Stimulated activated CD8-positive, alpha-beta memory T cell treated with anti-CD3 and anti-CD28 coated beads, Interleukin-15, amount 100 ng/mL, for 24 hours (primary cell): ENCODE measurements at places on chromosomes 4 and X.

DNA sequence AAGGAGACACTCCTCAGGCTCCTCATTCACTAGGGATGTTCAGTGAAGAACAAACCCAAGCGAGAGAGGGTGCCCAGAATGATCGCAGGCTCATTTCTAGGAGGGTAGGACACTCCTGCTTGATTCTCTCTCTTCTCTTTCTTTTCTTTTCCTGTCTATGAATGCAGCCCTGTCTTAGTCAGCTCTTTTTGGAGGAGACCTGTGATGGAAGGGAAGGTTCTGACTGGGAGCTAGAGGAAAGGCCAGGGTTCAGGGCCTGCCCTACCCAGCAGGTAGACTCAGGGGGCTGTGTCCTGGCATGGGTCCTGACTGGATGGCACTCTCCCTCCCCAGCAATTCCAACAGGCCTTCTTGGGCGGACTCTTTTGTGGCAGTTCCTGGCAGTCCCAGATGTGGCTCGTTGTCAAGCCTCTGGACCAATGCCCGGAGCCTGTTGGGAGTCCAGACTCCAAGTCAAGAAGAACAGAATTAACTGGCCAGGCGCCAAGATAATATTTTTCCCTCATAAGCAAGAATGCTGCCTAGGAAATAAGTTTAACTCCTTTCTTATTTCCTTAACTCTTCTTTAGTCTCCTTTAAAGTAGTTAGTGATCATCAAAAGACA, 139.4 kb upstream of the SCML1 start:
- no peak for DNase-seq

- DNase-seq: no peak
Observed at GRCh38 chr4:78588894-78589545, 37.5 kb downstream of the ANXA3 start.

GRCh38 chr4:5019274-5019673, at the start of gene CYTL1:
Gene CYTL1, minus strand, starts transcription at chr4:5019458. Its CDS starts 13 bp downstream, at chr4:5019445.
- no peak for DNase-seq

- no peak for DNase-seq
Observed at GRCh38 chr4:14967982-14968381, 34.3 kb upstream of the CPEB2 start.

DNA sequence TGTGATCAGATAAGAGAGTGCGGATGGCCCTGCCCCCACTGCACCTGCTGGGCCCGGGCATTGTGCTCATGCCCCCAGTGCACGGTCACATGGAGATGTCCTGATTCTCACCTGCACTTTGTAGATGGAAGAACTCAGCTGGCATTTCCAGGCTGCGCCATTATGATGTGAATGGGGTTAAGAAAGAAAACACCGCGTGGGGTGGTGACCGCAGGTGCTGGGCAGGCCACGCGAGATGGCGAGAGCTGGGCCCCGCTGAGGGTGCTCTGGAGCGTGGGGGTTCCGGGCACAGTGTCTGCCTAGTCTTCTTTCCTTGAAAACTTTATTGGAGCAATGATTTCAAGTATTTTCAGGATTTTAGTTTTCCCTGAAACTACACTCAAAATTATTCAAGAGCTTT, 17.8 kb upstream of the HGFAC start:
- DNase-seq: no peak

DNA sequence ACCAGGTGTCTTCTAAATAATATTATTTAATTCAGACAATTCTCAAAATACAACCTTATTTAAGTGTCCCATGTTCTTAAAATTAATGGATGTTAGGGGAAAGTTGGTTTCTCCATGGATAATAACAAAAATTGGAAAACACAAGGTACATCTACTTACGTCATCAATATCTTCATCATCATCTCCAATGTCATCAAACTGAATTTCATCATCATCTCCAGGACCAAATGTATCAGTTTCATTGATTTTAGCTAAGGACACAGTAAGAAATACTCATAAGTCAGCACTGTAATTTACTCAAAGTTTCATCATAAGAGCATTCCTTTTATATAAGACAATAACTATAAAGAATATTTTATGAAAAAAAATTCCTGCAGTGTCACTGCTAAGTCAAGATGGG, 11.3 kb downstream of the EIF1AX start:
- DNase-seq: no peak

DNA sequence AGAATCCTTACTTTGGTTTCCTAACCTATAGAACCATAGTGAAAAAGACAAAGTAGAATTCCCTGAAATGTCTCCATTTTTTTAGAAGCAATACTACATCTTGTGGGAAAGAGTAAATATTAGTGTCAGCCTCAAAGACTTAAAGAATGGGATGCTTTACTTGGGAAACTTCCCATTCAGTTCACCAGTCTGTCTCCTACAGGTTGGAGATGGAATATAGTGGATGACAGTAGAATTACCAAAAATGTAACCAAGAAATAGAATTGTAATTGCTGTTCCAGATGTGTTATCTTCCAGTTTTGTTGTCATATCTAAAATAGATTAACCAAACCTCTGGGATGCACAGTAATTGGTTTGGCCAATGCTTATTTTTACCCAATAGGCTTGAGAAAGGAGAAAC, 338.6 kb upstream of the GRID2 start:
- no peak for DNase-seq

GRCh38 chr4:165198329-165198728, 9.0 kb upstream of the KLHL2 start:
- no peak for DNase-seq

- DNase-seq: peak; percentile 29
Observed at GRCh38 chr4:1249731-1250526, 999 bp upstream of the CTBP1 start.

GRCh38 chr4:150425161-150425560, 156.8 kb upstream of the MAB21L2 start:
- no peak for DNase-seq

DNA sequence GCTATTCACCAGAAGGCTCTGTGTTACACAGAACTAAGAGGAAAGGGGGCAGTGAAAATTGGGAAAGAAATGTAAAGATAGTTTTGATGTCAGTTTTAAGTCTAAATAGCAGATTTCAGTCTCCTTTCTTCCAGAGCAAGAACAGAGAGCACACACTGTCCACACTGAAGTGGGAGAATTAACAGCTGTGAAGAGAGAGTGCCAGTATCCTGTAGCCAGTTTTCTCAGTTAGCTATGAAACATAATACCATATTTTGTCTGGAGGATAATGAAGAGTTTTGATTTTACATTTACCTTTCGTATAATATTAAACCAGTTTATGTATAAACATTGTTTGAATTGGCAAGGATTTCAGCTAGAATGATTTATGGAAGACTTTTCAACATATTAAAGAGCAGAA, 35.1 kb downstream of the FBXO8 start:
- DNase-seq: no peak

DNA sequence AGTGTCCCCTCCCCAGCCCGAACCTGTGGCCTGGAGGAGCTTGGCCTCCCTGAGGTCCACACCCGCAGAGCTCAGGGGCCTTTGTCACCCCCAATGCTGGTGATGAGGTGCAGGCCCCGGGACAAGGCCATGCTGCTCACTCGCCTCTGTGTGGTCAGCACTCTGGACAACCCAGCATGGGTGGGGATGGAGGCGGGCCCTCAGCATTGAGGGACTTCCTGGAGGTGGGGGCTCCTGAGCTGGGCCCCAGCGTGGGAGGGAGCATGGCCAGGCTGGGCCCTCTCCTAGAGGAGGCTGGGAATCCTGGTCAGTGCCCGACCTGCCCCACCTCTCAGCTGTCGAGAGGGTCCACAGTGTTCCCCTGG, 30.6 kb downstream of the TACC3 start:
- DNase-seq: no peak

GRCh38 chr4:74920704-74921103, 12.2 kb upstream of the PARM1 start:
- DNase-seq: no peak

- no peak for DNase-seq
Observed at GRCh38 chrX:15349046-15349445, 13.7 kb upstream of the PIGA start.

GRCh38 chr4:67877086-67877485, 6.7 kb downstream of the TMPRSS11D start:
- no peak for DNase-seq

GRCh38 chr4:56860781-56861180, 39.3 kb upstream of the SPINK2 start:
- DNase-seq: no peak

- DNase-seq: no peak
Observed at GRCh38 chrX:56564164-56564885, 898 bp downstream of the UBQLN2 start.

- no peak for DNase-seq
Observed at GRCh38 chrX:155215443-155216178, 649 bp upstream of the VBP1 start.

DNA sequence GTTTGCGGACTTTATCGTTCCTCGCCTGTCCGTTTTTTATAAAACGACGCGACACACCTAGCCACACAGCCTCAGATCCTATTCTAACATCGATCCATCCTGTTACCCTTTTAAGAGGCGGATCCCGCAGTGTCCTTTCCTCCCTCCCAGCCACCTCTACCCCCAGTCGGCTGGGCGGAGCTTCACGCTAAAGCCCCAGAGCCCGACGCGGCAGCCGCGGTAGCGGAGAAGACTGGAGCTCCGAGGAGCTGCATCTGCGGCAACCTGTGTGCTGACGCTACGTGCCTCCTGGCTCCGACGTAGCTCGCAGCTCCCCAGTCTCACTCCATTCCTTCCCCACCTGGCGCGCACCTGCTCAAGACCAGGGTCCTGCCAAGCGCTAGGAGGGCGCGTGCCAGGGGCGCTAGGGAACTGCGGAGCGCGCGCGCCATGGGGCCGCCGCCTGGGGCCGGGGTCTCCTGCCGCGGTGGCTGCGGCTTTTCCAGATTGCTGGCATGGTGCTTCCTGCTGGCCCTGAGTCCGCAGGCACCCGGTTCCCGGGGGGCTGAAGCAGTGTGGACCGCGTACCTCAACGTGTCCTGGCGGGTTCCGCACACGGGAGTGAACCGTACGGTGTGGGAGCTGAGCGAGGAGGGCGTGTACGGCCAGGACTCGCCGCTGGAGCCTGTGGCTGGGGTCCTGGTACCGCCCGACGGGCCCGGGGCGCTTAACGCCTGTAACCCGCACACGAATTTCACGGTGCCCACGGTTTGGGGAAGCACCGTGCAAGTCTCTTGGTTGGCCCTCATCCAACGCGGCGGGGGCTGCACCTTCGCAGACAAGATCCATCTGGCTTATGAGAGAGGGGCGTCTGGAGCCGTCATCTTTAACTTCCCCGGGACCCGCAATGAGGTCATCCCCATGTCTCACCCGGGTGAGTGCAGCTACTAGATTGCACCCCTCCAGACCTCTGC, at the start of gene RNF128:
Gene RNF128, plus strand, starts transcription at position 217 of the 953 bp plus-strand sequence. Its CDS starts 213 bp downstream, at position 430.
- DNase-seq: no peak

GRCh38 chrX:19063030-19063429, 59.2 kb downstream of the ADGRG2 start:
- no peak for DNase-seq

DNA sequence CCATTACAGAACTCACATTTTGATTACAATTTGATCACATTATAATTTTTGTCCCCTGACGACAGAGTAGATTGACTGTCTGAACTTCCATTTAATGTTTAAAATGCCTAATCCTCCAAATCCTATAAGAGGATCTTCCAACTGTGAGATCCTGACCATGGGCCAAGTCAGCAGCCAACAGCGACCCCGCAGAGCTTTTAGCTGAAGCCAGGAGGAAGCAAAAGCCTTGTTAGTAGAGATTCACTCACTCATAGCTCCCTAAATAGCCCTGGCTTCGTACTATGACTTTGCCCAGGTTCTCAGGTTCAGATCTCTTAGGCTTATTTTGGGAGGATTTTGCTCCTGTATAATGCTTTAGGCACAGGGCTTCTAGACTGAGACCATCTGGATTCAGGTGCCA, 413.1 kb downstream of the NKX6-1 start:
- no peak for DNase-seq

GRCh38 chr4:114728426-114728825, 129.8 kb downstream of the UGT8 start:
- DNase-seq: no peak

- DNase-seq: no peak
Observed at GRCh38 chr4:26731351-26732035, 129.1 kb upstream of the STIM2 start.
